ENCODE measurements at places on chromosomes 4 and X.

DNA sequence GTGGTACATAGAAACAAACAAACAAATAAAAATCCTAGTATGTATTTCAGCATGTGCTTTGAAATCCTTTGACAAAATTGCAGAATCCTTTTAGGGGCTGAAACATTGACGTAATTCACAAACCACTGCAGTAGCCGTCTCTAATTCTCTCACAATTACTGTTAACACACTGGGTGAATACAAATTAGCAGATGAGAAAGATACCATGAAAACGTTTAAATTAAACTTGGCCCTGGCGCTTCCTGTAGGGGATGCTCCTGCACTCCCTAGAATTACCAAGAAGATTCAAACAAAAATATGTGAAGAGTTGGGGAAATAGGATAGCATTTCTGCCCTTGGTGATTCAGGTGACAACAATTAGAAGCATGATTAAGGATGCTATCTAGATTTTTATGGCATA, 772.5 kb upstream of the PRKX start:
- DNase-seq = no peak

GRCh38 chrX:37975421-37975820, 30.9 kb upstream of the SYTL5 start:
- no peak for DNase-seq

DNA sequence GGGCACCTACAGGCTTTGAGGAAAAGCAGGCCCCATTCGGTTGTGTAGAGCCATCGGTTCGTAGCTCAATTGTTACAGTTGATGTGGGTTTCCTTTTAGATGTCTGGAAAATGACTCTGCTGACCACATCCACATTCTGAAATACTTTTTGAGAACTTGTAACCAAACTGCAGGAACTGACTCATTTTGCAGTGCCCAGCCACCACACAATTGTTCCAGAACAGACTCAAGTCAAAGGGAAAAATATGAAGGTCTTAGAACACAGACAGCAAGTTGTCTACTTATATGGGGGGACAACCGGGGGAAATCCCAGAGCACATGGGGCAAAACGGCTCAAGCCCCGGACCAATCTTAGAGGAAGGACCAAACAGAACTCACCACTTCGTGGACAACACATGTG, 557.6 kb upstream of the DIPK2B start:
- no peak for DNase-seq

DNA sequence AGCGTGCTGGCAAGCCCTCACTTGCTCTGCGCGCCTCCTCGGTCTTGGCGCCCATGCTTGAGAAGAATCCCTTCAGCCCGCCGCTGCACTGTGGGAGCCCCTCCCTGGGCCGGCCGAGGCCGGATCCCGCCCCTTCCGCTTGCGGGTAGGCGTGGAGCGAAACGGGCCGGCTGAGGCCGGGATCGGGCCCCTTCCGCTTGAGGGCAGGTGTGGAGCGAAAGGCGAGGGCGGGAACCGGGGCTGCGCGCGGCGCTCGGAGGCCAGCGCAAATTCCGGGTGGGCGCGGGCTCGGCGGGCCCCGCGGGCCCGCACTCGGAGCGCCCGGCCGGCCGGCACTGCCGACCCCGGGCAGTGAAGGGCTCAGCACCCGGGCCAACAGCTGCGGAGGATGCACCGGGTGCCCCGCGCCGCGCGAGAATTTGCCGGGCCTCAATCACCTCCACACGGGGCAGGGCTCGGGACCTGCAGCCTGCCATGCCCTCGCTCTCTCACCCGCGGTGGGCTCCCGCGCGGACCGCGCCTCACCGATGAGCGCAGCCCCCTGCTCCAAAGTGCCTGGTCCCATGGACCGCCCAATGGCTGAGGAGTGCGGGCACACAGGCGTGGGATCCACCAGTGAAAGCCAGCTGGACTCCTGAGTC, 58.1 kb upstream of the GBA3 start:
- no peak for DNase-seq

GRCh38 chr4:169260217-169260866, 10.4 kb downstream of the SH3RF1 start:
- DNase-seq = no peak

- no peak for DNase-seq
Observed at GRCh38 chr4:108355902-108356535, 187.3 kb upstream of the LEF1 start.

GRCh38 chr4:123308667-123309066, 87.9 kb upstream of the SPRY1 start:
- no peak for DNase-seq

- DNase-seq = no peak
Observed at GRCh38 chr4:102358128-102358527, 12.8 kb upstream of the SLC39A8 start.

Measured in posterior cingulate gyrus (tissue), 11 donors.